ENCODE measurements at places on chromosomes 2 and 18.

GRCh38 chr2:151297882-151298281 is 8.4 kb upstream of the NMI start:
- DNase-seq = peak; percentile 18

GRCh38 chr2:111967018-111967417 is 68.6 kb downstream of the MERTK start:
- DNase-seq = no peak

DNA sequence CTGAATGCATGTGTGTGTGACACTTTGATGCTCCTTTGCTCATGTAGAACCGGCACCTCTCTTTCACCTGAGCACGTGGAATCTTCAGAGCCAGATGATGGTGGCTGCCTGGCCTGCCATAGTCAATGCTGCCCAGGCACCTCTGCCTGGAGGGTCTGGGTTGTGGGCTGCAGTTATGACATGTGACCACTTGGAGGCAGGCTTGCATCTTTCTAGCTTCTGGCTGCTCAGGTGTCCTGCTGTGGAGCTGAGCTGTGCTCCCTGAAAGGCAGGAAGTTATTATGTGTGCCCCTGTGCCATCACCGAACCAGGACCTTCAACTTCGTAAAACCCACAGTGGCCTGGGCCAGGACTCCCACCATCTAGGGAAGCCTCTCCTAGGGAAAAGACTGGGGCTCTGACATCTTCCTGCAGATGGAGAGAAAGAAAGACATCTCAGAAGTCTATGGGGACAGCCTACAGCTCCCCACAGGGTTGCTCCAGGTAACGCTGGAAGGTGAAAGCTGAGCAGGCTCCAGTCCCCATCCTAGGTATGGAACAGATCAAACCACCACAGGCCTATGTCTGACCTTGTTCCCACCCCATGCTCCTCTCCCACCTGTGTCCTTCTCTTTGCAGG is 30.2 kb downstream of the PSD4 start:
- peak; percentile 91 for DNase-seq

DNA sequence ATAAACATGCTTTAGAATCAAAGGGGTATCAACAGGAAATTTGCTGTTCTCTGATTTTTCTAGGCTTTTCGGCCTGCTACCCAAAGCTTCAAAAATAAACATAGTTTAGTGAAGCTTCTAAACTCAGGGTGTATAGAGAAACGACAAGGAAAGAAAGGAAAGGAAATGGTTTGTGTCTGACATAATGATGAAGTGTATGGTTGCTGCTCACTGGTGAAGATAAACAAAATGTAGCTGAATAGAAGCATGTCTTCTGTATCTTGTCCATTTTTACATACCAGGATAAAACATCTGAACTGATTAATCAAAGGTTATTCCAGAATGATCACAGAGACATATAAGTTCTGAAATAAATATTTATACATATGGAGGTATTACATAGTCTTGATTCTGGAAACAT is 1324.6 kb upstream of the NRXN1 start:
- no peak for DNase-seq

DNA sequence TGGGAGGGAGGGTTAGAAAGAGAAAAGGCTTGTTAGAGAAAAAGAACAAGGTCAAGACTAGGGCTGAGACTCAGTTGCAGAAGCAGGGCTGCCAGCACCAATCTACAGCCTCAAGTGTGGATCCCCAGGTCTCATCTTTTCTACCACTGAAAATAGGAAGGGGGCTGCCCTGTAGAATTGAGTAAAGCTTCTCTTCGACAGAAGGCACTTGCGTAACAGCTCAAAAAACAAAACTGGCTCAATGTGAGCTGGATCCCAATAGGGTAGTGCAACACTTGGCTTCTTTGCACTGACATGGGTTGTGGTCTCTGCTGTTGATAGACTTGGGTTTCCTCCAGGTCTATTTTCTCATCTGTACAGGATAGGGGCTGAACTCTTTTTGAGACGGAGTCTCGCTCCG is 1.8 kb upstream of the MPV17 start:
- DNase-seq = no peak

GRCh38 chr2:63488118-63488713 is 100.1 kb downstream of the WDPCP start:
- no peak for DNase-seq

DNA sequence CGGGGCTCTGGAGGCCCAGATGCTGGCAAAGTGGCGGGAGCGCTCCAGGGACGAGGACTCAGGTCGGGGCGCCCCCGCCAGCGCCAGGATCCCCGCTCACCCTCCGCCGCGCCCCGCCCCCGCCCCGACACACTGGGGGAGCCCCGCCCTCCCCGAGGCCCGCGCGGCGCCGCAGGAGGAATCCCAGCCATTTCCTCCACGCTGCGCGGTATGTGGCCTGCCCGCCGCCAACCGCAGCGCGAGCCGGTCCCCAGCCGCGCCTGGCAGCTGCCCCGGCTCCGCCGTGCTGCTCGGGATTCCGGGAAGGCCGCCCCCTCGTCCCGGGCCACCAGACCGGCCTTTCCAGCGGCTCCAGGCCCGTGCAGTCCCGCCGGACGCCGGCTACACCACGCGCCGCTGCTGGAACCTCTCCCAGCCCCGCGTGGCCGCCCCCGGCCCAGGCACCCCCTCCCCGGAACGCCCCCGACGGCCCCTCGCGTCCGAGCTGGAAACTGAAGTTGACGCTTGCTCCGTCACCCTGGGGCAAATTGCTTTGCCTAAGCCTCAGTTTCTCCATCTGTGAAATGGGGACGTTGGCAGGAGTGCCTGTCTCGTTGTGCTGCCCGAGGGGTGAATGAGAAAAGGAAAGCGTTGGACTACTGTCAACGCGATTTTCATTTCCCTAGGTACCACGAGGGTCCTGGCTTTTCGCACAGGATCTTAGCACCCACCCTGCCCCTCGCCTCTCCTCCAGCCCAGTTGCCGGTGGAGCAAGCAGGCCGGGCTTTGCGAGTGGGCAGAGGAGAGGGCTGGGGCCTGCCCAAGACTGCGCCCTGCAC is 53.6 kb downstream of the PKDCC start:
- DNase-seq = no peak

DNA sequence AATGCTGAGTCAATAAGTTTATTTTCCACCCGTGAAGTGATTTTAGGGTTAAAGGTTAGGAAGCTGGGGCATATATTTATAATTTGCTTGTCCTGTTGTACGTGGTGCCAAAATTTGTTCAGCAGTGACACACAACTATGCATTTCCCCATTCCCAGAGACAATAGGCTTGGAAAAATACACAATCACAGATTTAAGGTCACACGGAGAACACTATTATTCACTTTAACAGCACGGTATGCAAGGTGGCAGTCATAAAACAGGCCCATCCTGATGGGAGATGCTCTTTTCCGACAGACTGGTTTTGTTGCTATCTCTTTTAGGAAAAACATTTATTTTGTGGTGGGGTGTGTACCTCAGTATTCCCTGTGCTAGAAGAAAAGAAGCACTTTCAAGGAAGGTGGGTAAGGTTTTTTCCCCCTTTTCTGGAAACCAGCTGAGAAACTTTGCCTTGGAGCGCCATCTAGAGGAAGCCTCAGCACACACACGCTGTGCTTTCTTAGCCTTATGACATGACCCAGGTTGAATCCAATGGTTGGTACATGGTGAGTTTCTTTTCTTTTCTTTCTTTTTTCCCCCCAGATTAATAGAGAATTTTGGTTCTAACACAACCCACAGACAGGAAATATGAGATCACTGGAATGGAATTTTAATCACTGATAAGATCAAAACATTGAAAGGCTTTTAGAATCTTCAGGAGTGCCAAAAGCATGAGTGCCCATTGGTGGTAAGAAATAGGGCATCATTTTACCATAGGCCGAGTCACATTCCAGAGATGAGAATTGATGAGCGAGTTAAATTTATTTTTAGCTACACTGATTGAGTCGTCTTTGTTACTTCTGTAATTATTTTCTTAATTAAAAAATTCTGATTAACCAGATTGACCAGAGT is 332.1 kb downstream of the AGPS start:
- DNase-seq = peak; percentile 43

DNA sequence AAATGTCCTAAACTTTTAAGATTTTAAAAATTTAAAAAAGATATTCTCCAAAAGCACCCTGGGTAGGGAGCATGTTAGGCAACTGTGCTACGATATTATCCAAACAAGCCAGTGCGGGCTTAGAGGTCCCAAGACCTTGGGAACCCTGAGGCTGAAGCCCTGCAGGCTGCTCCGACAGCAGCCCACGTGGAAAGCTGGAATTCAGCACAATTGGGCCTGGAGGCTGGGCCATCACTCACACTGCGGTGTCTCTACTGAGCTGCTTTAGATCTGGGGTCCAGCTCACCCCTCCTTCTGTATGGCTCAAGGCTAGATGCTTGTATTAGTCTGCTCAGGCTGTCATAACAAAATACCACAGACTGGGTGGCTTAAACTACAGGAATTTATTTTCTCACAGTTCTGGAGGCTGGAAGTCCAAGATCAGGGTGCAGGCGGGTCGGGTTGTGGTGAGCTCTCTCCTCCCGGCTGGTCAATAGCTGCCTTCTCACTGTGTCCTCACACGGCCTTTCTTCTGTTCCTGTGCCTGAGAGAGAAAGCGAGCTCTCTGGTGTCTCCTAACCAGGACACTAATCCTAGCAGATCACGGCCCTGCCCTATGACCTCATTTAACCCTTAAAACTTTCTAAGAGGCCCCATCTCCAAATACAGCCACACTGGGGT is 42.5 kb downstream of the DPYSL5 start:
- no peak for DNase-seq

- DNase-seq = no peak
Observed at GRCh38 chr2:98912221-98912851, 23.7 kb downstream of the CRACDL start.

DNA sequence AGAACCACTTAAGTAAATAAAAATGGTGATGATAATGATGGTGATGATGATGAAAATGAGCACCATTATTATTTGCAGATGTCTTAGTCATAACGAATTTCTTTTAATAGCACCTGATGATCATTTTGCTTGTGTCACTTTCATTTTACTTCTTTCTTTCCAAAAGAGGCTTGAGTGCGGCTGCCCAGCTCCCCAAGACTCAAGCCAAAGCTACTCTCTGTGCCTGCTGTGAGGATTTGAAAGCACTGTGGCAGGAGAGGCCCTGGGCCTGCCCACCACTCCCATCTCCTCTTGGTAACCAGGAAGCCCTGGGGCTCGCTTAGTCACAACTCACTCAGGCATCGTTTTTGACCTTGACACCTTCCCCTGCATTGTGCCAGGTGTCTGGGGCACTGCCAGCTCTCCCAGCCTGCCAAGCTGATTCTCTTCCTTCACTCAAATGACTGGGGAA is 41.2 kb downstream of the RPL37A start:
- no peak for DNase-seq

DNA sequence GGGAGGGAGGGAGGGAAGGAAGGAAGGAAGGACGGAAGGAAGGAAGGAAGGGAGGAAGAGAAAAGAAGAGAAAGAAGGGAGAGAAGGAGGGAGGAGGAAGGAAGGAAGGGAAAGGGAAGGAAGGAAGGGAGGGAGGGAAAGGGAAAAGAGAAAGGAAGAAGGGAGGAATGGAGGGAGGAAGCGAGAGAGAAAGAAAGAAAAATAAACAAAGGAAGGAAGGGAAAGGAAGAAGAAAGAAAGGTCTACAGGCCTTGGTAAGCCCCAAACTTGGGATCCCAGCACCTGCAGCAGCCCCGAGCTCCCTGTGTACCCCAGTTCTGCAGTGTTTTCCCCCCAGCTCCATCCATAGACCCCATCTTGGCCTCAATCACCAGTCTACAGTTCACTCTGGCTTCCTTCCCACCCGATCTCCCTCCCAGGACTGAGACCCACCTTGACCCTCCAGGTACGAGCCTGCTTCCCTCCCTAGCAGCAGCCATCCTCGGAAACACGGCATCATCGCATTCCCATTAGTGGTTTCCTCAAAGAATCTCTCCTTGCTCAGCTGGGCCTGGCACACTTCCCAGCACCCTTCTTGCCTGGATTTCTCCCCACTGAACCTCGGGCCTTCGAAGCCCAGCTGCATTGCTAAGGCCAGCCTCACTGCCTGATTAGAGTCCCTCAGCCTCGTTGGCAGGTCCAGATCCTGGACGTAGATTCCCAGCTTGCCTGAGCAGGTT is 46.1 kb upstream of the SH3BP4 start:
- no peak for DNase-seq

GRCh38 chr18:69585696-69586095 is 185.0 kb downstream of the DOK6 start:
- DNase-seq = no peak

- DNase-seq = no peak
Observed at GRCh38 chr2:10495988-10496313, 47.8 kb upstream of the ODC1 start.

DNA sequence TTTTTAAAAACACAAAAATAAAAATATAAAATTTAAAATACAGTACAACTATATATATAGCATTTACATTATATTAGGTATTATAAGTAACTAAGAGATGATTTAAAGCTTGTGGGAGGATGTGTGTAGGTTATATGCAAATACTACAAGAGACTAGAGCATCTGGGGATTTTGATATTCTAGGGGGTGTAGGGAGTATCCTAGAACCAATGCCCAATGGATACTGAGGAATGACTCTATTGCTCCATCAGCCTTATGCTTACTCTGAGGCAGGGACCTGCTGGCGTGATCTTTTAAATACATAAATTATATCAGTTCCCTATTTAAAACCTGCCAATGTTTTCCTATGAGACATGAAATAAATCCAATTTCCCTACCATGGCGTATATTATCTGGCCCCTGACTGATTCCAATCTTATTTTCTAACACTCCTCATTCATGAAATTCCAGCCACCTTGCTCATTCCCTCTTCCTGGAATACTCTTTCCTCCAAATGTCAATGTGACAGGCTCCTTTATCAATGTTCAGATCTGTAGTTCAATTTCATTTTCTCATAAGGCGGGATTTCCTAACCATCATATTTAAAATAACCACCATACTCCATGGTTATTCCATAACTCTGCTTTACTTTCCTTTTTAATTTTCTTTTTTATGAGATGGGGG is 22.2 kb downstream of the SP3 start:
- DNase-seq = no peak

- DNase-seq = no peak
Observed at GRCh38 chr2:240225660-240226475, 85.4 kb upstream of the OTOS start.

DNA sequence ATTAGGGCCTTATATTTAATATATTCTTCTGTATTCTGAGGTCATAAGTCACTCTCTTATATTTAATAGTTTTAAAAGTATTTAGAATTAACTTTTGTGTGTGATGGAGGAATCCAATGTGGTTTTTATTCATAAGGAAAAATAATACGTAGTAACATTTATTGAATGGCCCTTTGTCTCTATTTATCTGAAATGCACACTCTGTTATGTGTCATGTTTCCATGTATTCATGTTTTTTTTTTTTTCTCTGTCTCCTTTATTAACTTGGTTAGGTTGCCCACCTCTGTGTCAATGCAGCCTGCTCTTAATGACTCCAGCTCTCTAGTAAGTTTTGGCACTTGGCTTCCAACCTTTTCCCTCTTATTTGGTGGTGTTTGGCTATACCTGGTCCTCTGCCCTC is 33.8 kb downstream of the RNF144A start:
- no peak for DNase-seq

Measured in GM19239 (cell line).